ENCODE measurements at places on chromosomes 5 and 9. TPM values are rescaled to one million over a fixed set of nuclear protein-coding genes. Genes with fewer than 3 reads are reported as not detected.

SLC1A1 gene
- total RNA-seq: 0.96 TPM

CAMK2A gene
- total RNA-seq: 0.80 TPM

ARL14EPL gene
- not detected for total RNA-seq

PLPPR1 gene
- not detected for total RNA-seq

ANKRD55 gene
- total RNA-seq: 0.40 TPM
